ENCODE measurements at places on chromosomes 2 and 18.

DNA sequence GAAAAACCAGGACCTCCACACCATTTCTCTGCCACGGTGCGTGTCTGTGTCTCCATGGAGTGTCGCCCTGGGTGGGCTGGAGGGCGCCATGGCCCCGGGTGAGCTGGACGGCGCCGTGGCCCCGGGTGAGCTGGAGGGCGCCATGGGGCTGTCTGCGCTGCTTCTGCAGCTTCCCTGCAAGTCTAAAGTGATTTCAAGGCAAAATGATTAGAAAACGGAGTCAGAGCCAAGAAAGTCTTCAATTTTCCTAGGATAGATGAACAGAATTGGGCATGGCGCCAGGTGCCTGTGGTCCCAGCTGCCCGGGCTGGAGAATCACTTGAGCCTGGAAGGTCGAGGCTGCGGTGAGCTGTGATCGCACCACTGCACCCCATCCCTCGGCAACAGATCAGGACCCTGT is 27.7 kb upstream of the NFATC1 start:
- DNase-seq: no peak

DNA sequence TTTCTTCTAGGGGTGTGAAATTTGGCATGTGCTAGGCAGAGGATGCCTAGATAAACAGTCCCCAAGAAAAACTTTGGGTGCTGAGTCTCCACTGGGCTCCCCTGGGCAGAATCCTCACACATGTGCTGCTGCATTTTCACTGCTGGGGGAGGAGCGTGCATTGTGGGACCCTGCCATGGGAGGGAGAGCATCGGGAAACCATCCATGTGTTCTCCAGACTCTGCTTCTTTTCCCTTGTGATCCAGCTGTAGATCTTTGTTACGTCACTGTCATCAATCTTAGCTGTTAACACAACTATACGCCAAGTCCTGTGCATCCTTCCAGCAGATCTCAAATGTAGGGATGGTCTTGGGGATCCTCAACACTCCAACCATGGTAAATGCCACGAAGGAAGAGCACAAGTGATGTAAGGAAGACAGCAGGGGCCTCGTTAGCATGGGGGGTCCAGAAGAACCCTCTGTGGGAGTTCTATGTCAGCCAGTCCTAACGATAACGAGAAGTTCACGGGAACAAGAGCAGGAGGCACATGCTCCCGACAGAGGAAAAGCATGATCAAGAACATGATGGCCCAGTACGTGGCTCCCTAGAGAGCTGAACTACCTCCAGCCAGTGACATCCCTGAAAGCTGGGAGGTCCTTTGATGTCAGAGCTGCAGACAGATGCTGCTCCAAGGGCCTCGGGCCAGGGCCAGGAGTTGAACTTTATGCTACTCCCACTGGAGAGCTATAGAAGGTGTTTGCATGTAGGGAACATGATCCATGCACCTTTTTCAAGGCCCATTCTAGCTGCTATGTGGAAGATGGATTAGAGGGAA is 41.1 kb upstream of the NPAS2 start:
- DNase-seq: no peak

DNA sequence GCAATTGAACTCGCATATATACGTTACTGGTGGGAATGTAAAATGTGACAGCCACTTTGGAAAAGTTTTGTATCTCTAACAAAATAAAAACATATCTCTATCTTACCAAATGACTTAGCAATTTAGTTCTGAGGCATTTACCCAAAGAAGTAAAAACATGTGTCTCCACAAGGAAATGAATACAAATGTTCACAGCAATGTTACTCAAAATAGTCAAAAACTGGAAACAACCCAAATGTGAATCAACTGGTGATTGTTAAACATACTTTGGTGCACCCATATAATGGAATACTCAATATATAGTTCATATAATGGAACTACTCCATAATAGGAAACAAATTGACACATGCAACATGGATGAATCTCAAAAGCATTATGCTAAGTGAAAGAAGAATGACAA is 70.4 kb upstream of the DNER start:
- DNase-seq: no peak

GRCh38 chr2:100394111-100394641 is 23.3 kb downstream of the CHST10 start:
- no peak for DNase-seq

- DNase-seq: no peak
These were observed 190.1 kb upstream of the RND3 start for GRCh38 chr2:150677551-150677950.

Measured in GF-D8 (cell line).